ENCODE measurements at places on chromosomes 4 and X. TPM values are rescaled to one million over a fixed set of nuclear protein-coding genes. Genes with fewer than 3 reads are reported as not detected.

The PNMA6F gene
- polyA plus RNA-seq = not detected

The F9 gene
- polyA plus RNA-seq = not detected

The SYNPO2 gene
- 155 TPM for polyA plus RNA-seq

The PCDH19 gene
- polyA plus RNA-seq = 7.4 TPM

The ARHGAP6 gene
- polyA plus RNA-seq = 12.8 TPM

The EGF gene
- polyA plus RNA-seq = 16.4 TPM

The HSFX2 gene
- 0.46 TPM for polyA plus RNA-seq

The VEGFC gene
- 8.4 TPM for polyA plus RNA-seq

The GPRASP1 gene
- polyA plus RNA-seq = 9.8 TPM

The GIMD1 gene
- not detected for polyA plus RNA-seq

The COQ2 gene
- 8.2 TPM for polyA plus RNA-seq

The DCAF4L1 gene
- polyA plus RNA-seq = 0.34 TPM

The ZNF630 gene
- 2.4 TPM for polyA plus RNA-seq

The ADGRG4 gene
- polyA plus RNA-seq = not detected

The POLN gene
- 3.1 TPM for polyA plus RNA-seq

The DNAJB14 gene
- 16.8 TPM for polyA plus RNA-seq

The PAGE2B gene
- not detected for polyA plus RNA-seq

The GLRB gene
- 6.5 TPM for polyA plus RNA-seq

The TRAPPC11 gene
- polyA plus RNA-seq = 28.1 TPM

The ALB gene
- polyA plus RNA-seq = 3.3 TPM

The VCX3A gene
- not detected for polyA plus RNA-seq

The C4orf50 gene
- not detected for polyA plus RNA-seq

The AR gene
- polyA plus RNA-seq = 6.3 TPM

The ZFYVE28 gene
- 2.5 TPM for polyA plus RNA-seq

The RGN gene
- 2.4 TPM for polyA plus RNA-seq

All from hindlimb muscle (tissue), 1 donor.